Immature natural killer cell (primary cell): ENCODE measurements at places on chromosomes 2 and 18. TPM values are rescaled to one million over a fixed set of nuclear protein-coding genes. Genes with fewer than 3 reads are reported as not detected.

DNA sequence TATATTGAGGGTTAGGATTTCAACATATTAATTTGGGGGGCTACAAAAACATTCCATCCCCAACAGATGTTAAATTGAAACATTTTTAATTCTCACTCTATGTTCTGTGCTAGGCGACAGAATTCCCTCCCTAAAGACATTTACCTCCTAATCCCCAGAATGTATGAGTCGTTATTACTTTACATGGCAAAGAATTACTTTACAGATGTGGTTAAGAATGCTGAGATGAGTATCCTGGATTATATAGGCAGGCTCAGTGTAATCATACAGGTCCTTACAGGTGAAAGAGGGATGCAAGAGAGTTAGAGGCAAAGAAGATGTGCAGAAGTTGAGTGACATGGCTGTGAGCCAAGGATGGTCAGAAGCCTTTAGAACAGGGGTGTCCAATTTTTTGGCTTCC is 974.1 kb upstream of the ACVR2A start:
- H3K27ac ChIP-seq = no peak overlapping the region
- no peak overlapping the region for H3K4me3 ChIP-seq
- H3K36me3 ChIP-seq = no peaks in the 10 kb centered on the region
- no peaks in the 10 kb centered on the region for H3K4me1 ChIP-seq
- H3K27me3 ChIP-seq = no peaks in the 10 kb centered on the region
- no peak for DNase-seq

DNA sequence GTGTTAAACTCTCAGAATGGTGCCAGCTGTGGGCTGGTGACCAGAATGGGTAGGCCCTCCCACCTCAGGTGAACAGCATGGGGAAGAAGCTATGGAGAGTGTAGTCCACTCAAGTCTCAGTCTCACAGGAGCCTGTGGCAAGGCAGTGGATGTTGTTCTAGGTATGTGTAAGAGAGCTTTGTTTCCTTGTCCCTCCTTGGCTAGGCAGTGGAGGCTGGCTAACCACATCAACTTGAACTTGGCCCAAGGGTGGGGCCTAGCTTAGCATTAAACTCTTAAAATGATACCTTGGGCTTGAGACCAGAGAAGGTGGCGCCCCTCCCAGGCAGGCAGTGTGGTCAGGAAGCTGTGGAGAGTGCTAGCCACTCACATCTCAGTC is 53.2 kb upstream of the SLC4A10 start:
- no peaks in the 10 kb centered on the region for H3K36me3 ChIP-seq
- peaks cover 17% of the 10 kb centered on the region for H3K4me1 ChIP-seq
- no peak for DNase-seq
- H3K27ac ChIP-seq = no peak overlapping the region
- peaks cover 6% of the 10 kb centered on the region for H3K27me3 ChIP-seq
- no peak overlapping the region for H3K4me3 ChIP-seq

GRCh38 chr2:62119311-62119974 is 76.5 kb upstream of the B3GNT2 start:
- peaks cover 2% of the 10 kb centered on the region for H3K27me3 ChIP-seq
- H3K36me3 ChIP-seq = no peaks in the 10 kb centered on the region
- no peak for DNase-seq
- H3K27ac ChIP-seq = peak overlapping the region; percentile 24
- peaks cover 51% of the 10 kb centered on the region for H3K4me1 ChIP-seq

DNA sequence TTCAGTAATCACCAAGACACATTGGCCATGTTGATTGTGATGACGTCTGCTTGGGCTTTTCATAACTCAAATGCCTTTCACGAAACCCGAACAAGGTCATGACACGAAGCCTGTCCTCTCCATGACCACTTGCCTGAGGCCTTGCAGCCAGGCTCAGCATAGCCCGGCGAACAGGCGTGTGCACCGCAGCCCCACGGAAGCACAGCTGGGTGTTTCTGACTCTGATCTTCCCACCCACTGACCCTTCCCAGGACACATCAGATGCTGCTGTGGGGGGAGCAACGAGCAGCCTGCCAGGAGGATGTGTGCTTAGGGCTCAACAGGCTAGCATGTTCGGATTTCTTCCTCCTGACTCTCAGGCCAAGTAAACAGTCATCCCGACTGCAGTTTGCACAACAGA is 369.4 kb upstream of the SALL3 start:
- no peak for DNase-seq
- no peak overlapping the region for H3K27ac ChIP-seq
- H3K27me3 ChIP-seq = peaks cover 4% of the 10 kb centered on the region
- H3K4me3 ChIP-seq = no peak overlapping the region
- no peaks in the 10 kb centered on the region for H3K36me3 ChIP-seq

Gene WNT6
- polyA plus RNA-seq = 0.22 TPM

Gene GALNT13
- polyA plus RNA-seq = not detected

Gene HAAO
- polyA plus RNA-seq = not detected

Gene DNAJC5G
- polyA plus RNA-seq = not detected

Gene SEPTIN10
- not detected for polyA plus RNA-seq
